ENCODE measurements at places on chromosomes 1 and 21.
A peak's percentile ranks its signal among the peaks of the same experiment; 100 is the strongest.

- peak; percentile 64 for DNase-seq
These were observed 20.7 kb upstream of the MAPKAPK2 start for GRCh38 chr1:206663832-206664652.

DNA sequence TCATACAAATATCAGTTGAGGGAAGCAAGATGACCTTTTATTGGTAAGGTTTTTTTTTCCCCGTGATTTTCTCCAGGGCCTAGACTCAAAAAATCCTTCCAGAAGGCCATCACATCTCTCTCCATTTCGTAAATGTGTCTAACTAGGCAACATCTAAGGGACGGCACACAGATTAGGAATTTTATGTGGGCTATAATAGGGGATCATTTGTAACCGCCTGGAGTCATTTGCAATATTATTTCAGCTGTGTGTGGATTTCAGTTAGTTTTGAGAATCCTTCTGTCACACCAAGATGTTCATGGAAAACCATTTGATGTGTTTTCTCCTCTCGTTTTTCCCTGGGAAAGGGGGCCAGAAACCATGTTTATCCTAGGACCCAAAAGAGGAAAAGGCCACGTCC, 63.1 kb downstream of the ATP5PO start:
- no peak for DNase-seq

- DNase-seq, result peak; percentile 56
These were observed 129.5 kb downstream of the TENT5C start for GRCh38 chr1:117735045-117735992.

DNA sequence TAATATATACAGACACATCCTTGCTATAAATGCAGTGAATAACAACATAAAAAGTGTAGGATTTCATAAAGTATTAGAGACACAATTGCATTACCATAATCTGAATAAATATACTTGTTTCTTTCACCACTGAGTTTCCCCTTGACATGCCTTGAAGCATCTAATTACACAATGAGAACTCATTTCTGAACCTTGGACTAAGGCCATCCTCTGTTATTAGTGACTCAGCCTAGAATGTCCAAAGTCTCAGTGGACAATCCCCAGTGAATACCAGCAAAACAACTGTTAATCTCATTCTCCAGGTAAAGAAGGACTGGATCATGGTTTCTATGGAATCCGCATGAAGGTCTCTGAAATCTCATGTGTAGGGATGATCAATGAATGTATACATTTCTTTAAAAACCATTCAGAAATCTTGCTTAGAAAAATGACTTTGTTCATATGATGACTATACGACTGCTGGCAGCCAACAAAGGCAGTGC, at the start of gene OR2L5:
Gene OR2L5, plus strand, starts transcription at position 432 of the 482 bp plus-strand sequence. CDS start 8,288 bp downstream, outside the sequence.
- no peak for DNase-seq

- DNase-seq, result no peak
These were observed 226.6 kb downstream of the CAMTA1 start for GRCh38 chr1:7011826-7012225.

DNA sequence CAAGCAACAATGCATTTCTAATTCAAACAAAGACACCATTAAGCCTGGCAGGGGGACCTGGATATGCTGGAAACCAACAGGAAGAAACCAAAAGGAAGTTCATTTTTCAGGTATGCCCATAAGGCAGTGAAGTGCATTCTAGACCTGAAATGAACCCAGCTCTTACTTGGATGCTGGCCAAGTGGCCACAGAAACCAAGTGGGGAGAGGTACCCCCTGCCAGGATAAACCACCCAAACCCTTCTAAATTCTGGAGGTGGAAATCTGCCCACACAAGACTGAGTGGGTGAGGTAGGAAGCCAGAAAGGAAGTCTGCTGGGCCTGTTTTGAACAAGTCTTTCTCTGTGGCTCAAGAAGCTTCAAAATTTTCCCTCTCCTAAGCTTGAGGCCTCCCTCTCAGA, 2.6 kb downstream of the CD5L start:
- DNase-seq, result no peak

DNA sequence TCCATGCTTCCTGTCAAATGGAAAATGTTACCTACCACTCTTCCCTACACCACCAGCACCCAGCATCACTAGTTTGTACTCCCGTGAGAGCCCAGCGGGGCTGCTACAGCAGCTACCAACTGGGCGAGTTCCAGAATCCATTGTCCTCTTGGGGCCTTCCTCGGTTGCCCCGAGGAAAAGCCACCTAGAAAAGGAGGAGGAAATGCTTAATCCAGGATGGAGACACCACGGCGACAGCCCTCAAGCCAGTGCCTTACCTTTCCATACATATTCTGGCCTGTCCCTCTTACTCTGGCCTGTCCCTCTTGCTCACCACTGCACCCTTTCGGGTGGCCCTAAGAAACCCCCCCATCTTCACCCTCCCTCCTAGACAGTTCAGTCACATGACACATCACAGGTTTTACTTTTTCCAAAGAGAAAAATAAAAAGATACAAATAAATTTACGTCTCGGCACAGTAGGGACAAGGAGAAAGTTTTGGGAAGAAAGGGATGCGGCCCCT, 478 bp downstream of the RIT1 start:
- DNase-seq, result no peak

DNA sequence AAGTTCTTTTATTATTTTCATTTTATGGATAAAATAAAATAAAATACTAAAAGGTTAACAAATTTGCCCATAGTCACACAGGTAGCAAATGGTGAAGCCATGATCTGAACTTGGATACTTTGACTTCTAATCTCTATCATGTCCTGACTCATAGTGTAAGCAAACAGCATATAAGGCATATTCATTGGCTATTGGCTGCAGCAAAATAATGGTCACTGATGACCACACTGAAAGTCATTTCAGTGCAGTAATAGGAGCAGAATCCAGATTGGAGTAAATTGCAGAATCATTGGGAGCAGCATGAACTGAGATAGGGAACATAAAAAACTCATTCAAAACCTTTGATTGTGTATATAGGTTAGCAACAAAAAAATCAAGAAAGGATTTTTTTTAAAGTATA, 262.9 kb downstream of the PLA2G4A start:
- no peak for DNase-seq

DNA sequence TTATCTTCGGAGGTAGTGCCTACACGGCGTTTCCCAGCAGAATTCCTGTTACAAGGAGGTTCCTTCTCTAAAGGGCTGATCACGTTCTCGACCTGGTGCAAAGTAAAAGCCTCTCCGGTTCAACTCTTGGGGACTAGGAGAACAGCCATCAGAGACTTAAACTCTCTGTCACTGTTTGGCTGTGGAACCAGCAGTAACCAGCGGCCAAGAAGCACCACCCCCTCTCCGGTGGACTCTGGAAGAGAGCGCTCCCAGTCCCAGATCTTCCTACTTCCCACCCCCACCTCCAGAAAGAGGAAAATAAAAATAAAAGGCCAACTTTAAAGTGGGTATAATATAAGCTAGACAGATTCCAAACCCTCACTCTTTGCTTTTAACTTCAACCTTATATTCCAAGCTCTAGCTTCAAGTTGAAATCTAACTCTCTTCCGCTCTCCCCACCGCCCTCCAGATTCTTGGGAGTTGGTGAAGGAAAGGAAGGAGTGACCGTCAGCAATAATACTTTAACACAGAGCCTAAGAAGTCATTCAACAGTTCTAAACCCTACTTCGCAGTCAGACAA, 2.9 kb downstream of the BRINP3 start:
- no peak for DNase-seq

- DNase-seq, result no peak
These were observed 3.4 kb downstream of the MAP3K7CL start for GRCh38 chr21:29133796-29134195.

DNA sequence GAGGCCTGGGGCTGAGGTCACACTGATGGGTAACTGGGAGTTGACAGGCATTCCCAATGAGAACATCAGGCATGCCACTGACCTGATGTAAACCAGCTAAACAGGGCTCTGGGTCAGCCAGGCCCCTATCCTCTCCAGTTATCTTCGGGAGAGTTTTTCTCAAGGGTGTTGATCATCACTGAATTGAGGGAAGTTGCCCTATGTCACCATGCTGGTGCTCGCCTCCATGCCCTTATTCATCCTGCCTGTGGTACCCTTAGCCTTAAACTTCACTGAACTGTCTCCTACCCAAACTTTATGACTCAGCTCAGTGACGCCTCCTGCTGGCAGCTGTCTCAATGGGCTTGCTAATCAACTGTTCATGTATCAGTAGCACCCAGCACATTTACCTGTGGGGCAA, 80.7 kb upstream of the TNR start:
- no peak for DNase-seq

- no peak for DNase-seq
These were observed 550.1 kb downstream of the OMA1 start for GRCh38 chr1:57996400-57996799.

GRCh38 chr1:175373786-175374623, 181.4 kb upstream of the KIAA0040 start:
- DNase-seq, result no peak

GRCh38 chr1:208164609-208165008, 79.6 kb downstream of the PLXNA2 start:
- DNase-seq, result no peak

- DNase-seq, result peak; percentile 6
These were observed 58.5 kb downstream of the STYXL2 start for GRCh38 chr1:167152192-167152876.

- DNase-seq, result no peak
These were observed 20.7 kb upstream of the MFSD2A start for GRCh38 chr1:39933956-39934941.

GRCh38 chr1:24939675-24940193, 9.7 kb upstream of the RUNX3 start:
- DNase-seq, result no peak

DNA sequence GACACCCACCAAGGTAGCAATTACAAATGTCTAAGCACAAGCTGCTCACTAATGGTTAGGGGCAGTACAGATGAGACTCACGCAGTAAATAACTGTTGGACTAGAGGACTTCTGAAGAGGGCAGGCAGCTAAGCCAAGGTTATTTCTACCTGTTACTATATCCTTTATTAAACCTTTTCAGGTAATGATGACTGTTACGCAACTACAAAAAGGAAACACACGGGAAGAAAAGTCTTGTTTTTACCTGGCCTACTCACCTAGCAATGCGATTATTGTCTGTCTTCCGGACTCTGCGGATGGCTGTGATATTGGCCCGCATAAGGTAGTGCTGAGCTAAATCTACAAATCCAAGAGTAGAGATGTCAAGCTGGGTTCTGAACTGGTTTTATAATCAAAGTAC, 17.8 kb upstream of the VHLL start:
- DNase-seq, result no peak

DNA sequence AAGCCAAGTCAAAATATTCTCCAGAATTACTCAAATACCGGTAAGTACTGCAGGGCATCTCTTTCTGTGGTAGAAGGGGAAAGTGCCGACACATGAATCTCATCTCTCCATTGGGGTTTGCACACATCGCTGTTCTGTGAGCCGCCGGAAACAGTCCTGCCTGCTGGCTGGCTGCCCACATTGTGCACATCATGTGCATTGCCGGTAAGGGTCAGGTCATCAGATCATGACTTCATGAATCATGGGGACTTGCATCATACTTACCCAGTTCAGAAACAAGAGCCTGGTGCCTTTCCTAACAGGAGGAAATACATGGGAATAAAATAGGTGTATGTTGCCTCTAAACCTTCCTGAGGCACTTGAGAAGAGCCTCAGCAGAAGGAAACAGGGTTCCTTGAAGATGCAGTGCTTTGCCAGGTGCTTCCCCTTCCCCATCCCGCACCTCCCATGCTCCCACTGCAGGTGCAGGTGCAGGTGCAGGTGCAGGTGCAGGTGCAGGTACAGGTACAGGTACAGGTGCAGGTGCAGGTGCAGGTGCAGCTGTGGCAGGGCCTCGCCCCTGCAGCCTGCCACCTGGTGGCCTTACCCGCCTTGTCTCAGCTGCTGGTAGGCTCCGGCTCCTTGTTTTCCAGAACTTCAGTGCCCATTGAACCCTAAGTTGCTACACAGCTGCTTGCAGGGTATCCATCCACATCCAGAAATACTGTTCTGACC, 26.5 kb downstream of the GPR137B start:
- no peak for DNase-seq

- no peak for DNase-seq
These were observed 45.1 kb downstream of the BCL9 start for GRCh38 chr1:147586414-147586813.

GRCh38 chr21:38229260-38229877, 27.4 kb upstream of the KCNJ15 start:
- no peak for DNase-seq

GRCh38 chr21:25560271-25560685, 47.0 kb downstream of the MRPL39 start:
- DNase-seq, result no peak

DNA sequence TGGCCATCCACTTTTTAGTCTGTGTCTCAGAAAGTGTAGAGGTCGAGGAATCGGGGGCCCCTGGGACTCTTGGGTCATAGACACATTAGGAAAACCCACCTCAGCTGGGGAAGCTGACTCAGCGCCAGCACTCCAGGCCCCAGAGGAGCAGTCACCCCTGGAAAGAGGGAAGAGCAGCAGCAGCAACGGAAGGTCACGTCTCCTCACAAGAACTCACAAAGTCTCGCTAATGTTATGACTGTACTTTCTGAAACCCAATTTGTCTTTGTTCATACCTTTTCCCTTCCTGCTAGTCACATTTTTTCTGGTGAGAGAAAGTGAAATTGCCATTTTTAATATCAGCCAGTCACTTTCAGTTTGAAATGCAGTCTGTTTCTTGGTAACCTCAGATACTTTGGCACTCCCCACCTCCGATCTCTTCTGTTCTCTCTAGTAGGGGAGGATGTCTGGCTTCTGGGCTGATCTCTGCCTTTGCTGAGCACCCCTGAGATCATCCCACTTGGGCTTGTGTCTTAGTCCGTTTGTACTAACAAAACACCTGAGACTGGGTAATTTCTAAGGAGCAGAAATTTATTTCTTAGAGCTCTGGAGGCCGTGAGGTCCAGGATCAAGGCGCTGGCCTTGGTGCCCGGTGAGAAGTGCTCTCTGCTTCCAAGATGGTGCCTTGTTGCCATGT, 6.0 kb upstream of the NLRP3 start:
- no peak for DNase-seq

GRCh38 chr1:212247179-212247721, 38.0 kb upstream of the PPP2R5A start:
- DNase-seq, result no peak

- DNase-seq, result no peak
These were observed 136.6 kb upstream of the HMGB4 start for GRCh38 chr1:33727310-33727709.

- no peak for DNase-seq
These were observed 41.2 kb upstream of the KLF17 start for GRCh38 chr1:44077421-44077820.

All from T-helper 1 cell (primary cell).